Eye (tissue), 1 donor: ENCODE measurements at places on chromosomes 5 and 9.

- no peak for DNase-seq
Observed at GRCh38 chr5:31172881-31173280, 20.6 kb upstream of the CDH6 start.

DNA sequence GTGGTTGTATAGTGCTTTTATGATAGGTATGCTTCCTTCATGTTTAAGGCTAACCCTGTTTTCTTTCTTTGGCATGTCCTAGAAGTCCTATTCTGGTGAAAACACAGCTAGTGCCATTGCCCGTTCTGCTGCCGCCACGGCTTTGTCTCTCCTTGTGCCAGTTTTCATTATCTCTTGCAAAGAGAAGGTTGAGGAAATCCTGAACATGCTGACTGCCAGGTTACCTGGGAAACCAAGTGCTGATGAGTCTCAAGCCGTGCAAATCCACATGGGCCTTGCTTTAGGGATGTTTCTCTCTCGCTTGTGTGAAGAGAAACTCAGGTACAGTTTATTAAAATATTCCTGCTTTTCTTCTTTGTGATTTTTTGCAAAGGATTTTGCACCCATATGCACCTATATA lies 102.2 kb downstream of the HACD4 start:
- no peak for DNase-seq

DNA sequence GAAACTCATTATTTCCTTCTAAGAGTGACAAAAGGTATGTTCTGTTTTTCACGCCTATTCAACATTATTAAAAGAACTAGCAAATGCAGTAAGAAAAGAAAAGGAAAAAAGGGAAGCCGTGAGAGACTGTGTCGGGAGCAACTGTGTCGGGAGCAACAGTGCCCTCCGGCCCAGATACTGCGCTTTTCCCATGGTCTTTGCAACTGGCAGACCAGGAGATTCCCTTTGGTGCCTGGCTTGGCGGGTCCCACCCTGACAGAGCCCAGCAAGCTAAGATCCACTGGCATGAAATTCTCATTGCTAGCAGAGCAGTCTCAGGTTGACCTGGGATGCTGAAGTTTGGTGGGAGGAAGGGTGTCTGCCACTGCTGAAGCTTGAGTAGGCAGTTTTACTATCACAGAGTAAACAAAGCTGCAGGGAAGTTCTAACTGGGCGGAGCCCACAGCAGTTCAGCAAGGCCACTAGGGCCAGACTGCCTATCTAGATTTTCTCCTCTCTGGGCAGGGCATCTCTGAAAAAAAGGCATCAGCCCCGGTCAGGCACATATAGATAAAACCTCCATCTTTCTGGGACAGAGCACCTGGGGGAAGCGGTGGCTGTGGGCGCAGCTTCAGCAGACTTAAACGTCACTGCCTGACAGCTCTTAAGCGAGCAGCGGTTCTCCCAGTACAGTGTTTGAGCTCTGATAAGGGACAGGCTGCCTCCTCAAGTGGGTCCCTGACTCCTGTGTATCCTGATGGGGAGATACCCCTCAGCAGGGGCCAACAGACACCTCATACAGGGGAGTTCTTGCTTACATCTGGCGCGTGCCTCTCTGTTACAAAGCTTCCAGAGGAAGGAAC lies 1237.4 kb upstream of the CDH18 start:
- no peak for DNase-seq

- DNase-seq = no peak
Observed at GRCh38 chr5:170886210-170886894, 24.5 kb downstream of the RANBP17 start.

- no peak for DNase-seq
Observed at GRCh38 chr5:171745602-171746001, 40.0 kb upstream of the SMIM23 start.

DNA sequence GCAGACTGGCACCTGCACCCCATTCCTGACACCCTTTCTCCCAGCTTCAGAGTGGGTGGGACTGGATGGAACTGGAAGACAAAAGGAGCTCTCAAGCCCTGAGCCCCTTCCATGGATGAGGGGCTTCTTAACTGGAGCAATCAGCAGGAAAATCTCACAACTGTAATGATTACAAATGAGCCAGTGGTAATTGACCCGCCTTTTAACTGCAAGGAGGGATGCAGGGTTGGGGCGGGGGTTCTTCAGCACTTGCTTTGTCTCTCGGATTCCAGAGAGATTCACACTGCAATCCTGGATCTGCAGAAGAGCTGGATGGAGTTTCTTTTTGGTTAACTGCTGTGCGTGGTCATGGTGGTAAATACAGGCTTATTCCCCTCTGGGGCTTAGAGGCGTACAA lies 160.1 kb upstream of the SHB start:
- DNase-seq = peak; percentile 71

GRCh38 chr5:5795074-5795771 lies 372.7 kb downstream of the ICE1 start:
- DNase-seq = peak; percentile 62

GRCh38 chr5:163504079-163504931 lies 1.1 kb upstream of the MAT2B start:
- peak; percentile 86 for DNase-seq

DNA sequence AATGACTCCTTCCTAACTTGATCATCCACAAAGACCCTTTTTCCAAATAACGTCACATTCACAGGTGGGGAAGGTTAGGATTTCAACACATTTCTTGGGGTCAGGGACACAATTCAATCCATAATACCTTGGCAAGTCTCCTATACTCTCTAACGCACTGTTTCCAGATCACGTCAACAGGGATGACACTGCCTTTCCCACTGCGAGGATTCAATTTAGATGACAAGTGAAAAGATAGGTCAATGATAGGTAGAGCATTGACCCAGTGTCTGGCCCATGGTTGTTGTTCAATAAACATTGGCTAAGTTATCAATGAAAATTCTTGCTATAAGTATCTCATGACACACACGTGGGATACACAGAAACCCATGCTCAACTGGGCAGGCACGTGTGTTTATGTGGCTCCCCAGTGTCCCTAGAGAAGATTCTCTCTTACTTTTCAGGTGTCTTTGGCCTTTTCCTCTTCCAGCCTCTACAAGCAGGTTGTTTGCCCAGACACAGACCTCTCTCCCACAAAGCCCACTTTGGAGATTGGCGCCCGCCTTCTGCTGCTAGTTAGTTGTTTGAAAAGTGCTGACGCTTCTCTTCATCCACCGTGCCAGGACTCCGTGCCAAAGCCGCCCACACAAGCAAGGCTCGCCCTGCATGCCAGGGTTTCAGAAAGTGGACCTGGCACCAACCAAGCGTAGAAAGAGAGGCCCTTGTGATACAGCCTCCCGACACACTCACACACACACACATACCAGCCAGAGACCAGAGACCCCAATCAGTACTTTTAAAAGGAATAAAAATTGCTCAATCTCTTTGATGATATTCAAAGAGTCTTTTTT lies 594.5 kb downstream of the BNC2 start:
- no peak for DNase-seq

GRCh38 chr5:62341783-62342475 lies 35.9 kb downstream of the KIF2A start:
- no peak for DNase-seq

DNA sequence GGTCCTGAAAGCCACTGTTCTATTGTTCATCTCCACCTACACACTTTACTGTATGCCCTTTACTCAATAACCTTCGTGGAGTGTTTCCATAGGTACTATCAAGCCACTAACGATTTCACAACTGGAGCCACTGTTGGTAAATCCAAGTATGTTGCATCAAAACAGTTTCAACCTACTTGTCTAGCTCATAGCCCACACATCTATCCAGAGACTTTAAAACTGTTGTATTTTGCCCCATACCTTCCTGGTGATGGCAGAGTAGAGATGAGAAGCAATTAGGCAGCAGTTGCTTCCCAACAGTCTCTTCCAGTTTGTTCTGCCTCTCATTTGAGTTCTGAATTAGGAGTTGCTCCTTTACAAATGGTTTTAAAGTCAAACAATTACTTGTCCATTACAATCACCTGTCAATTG lies 607 bp downstream of the FAXDC2 start:
- peak; percentile 63 for DNase-seq

- DNase-seq = no peak
Observed at GRCh38 chr9:89881431-89881830, 276.6 kb downstream of the GADD45G start.

GRCh38 chr5:160083501-160083900 lies 35.7 kb downstream of the PWWP2A start:
- no peak for DNase-seq

GRCh38 chr5:3181671-3182070 lies 414.0 kb upstream of the IRX1 start:
- DNase-seq = peak; percentile 72

DNA sequence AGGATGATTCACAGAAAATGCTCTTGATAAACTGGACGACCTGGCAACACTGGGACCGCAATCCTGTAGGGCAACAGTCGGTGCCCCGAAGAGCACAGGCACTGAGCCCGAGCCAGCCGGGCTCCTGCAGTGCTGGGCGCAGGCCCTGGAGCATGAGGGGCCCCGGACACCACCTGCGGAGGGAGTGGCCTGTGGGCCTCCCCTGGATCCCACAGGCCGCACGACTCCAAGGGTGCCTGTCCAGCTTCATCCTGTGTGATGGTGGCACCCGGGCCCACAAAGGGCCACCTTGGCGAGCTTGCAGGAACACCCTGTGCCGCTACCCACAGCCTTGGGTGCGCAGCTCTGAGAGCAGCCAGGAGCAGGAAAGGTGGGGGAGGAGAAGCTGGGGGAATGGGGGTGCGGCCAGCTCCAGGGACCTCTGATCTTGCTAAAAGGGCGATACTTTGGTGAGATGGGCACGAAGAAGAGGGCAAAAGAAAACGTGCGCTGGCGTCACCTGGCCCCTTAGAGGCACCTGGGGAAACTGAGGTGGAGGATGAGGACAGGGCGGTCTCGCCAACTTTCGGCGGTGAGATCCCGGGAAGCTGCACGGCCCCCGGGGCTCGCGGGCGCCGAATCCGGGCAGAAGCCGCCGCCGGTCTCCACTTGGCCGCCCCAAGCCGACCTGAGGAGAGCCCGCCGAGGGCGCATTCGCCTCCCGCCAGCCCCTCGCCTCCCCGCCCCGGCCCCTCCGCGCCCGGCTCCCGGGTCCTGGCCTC lies 722 bp downstream of the TBC1D9B start:
- peak; percentile 52 for DNase-seq

DNA sequence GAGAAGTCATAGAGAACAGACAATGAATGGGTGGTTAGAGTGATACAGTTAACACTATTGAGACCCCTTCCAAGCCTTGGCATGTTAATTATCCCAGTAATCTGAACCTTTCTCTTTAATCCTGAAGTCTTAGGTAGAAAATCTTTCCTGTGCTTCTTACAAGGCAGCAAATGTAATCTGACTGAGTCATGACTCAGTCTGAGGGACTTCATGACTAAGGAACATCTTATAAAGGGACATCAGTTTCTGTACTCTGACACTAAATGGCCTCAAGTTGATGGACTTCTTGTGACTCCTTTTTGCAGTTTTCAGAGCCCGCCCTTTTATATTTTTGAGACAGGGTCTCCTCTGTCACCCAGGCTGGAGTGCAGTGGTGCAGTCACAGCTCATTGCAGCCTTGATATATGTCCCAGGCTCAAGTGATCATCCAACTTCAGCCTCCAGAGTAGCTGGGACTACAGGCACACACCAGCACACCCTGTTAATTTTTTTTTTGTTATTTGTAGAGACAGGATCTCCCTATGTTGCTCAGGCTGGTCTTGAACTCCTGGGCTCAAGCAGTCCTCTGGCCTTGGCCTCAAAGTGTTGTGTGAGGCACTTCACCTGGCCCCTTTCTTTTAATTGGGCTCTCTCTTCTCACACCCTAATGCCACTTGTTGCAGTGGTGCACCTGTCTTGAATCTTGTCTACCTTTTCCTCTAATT lies 9.5 kb downstream of the EXOSC3 start:
- DNase-seq = no peak

- no peak for DNase-seq
Observed at GRCh38 chr9:125649315-125649714, 57.7 kb downstream of the MAPKAP1 start.

- DNase-seq = no peak
Observed at GRCh38 chr5:72662305-72662704, 154.2 kb upstream of the TNPO1 start.

DNA sequence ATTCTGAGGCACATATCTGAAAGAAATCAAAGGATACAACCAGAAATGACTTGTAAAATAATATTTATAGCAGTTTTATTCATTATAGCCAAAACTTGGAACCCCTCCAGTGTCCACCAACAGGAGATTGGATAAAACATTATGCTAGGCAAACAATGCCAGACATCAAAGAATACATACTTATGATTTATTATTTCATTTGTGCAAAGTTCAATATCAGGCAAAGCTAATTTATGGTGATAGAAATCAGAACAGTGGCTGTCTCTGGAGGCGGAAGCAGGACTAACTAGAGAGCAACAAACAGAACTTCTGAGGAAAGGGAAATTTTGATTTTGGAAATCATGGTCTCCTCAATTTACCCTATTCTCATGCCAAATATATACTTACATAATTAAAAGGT lies 193.1 kb downstream of the ICE1 start:
- DNase-seq = no peak

DNA sequence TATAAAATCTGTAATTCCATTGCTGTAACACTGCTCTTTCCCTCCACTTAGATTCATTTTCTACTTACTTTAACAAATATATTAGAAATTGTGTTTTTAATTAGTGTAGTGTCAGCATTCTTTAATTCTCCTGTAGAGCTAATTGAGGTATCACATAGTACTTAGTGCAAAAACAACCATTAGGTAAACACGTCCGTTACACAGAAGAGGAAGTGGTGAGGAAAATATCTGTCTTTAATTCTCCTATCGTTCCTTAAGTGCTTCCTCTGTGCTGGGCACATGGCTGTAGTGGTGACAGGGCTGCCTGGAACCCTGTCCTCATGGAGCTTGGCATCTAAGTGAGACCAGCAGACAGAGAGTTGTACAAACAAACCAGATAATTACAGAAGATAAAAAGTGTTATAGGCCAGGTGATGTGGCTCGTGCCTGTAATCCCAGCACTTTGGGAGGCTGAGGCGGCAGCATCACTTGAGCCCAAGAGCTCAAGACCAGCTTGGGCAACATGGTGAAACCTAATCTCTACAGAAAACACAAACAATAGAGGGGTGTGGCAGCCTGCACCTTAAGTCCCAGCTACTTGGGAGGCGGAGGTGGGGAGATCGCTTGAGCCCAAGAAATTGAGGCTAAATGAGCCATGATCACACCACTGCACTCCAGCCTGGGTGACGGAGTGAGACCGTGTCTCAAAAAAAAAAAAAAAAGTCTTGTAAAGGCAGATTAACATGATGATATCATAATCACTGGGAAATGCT lies 36.4 kb downstream of the PARP8 start:
- DNase-seq = no peak

GRCh38 chr9:132585954-132586829 lies 3.8 kb downstream of the BARHL1 start:
- peak; percentile 68 for DNase-seq

- DNase-seq = no peak
Observed at GRCh38 chr9:70392850-70393249, 21.6 kb downstream of the KLF9 start.
